Astrocyte (in vitro differentiated cells and primary cell): ENCODE measurements at places on chromosomes 13 and 19. TPM values are rescaled to one million over a fixed set of nuclear protein-coding genes. Genes with fewer than 3 reads are reported as not detected.

Gene WTIP
- total RNA-seq = 23.0 and 32.5 TPM in 2 replicates

Gene CYP4F2
- not detected in 2 replicates for total RNA-seq

Gene ELSPBP1
- total RNA-seq = not detected in 2 replicates

DNA sequence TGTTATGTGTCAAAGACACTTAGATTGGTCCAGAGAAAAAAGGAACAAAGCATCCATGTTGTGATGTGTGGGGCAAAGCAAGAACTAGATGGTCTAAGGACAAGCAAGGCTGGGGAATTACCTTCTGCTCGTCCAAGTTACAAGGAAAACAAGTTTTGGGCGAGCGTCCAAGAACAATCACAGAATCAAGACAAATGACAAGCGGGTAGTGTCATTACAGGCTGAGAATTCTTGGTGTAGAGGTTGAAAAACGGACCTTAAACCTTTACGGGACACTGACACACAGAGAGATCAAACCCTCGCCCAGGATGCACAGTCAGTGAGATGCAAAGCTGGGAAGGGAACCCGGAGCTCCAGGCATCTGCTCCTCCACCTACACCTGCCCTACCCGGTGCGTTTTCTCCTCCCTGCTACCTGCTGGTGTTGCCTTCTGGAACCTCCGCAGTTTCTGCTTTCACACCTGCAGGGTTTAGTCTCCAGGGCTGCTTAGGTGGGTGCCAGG is 515 bp upstream of the ZNF324B start:
- DNase-seq = no peak

- no peak for DNase-seq
Measured at GRCh38 chr19:1794424-1795172, 17.5 kb downstream of the ATP8B3 start.

DNA sequence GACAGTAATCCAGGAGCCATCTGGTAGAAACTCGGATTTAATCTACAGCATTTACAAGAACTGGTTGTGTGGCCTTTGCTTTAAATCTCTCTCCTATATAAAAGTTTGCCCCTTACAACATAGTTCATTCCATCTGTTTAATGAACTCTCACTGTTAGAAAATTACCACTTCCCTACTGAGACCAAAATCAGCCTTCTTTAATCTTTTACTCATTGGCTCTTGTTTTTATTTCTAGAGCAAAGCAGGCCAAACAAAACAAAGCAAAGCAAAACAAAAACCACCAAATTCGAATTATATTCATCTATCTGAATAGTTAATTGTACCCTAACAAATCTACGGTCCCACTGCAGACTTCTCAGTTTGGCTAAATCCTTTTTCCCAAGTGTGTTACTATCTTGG is 127.0 kb downstream of the UGGT2 start:
- peak; percentile 6 for DNase-seq

- no peak for DNase-seq
Measured at GRCh38 chr19:58538257-58539168, 5.4 kb upstream of the TRIM28 start.
